ENCODE measurements at places on chromosomes 4 and X.

- no peak for DNase-seq
Measured at GRCh38 chr4:73237044-73237443, 21.6 kb downstream of the ANKRD17 start.

DNA sequence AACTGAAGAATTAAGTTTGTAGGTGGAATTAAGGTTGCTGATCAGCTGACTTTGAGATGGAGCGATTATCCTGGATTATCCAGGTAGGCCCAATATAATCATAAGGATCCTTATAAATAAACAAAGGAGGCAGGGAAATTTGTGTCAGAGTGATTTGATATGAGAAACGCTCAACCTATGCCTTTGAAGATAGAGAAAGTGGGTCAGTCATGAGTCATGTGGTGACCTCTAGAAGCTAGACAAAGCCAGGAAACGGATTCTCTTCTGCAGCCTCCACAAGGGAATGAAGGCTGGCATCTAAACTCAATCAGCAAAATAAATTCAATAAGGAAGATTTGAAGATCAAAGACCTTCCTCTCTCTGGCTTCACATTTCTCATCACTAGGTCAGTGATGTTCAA is 41.5 kb upstream of the SMIM10 start:
- no peak for DNase-seq

- no peak for DNase-seq
Measured at GRCh38 chrX:107561468-107562215, 66.7 kb upstream of the PRPS1 start.

DNA sequence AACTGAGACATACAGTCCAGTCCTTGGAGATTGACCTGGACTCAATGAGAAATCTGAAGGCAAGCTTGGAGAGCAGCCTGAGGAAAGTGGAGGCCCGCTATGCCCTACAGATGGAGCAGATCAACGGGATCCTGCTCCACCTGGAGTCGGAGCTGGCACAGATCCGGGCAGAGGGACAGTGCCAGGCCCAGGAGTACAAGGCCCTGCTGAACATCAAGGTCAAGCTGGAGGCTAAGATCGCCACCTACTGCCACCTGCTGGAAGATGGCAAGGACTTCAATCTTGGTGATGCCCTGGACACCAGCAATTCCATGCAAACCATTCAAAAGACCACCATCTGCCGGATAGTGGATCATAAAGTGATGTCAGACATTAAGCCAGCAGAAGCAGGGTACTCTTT is 20.4 kb upstream of the FRMPD3 start:
- peak; percentile 46 for DNase-seq

GRCh38 chrX:150148749-150149672 is 210.7 kb upstream of the EOLA2 start:
- no peak for DNase-seq

GRCh38 chrX:54937416-54937815 is 16.8 kb downstream of the TRO start:
- DNase-seq, result no peak

DNA sequence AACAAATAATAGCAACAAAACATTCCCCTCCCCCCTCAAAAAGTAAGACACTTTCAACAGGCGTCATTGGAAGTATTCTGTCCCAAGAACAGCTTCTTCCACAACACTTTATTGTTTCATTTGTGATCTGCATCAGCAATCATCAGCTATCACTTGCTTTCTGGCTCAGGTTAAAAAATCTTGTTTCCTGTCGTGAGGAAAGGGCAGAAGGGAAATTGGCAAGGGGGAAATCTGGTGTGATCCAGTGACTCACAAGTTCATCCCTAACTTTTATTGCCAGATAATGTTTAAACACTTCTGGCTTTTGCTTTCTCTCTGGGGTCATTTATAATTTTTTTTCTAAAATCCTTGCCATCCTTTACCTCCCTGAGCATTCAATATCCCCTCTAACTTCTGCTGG is 247.4 kb upstream of the GIMD1 start:
- no peak for DNase-seq

- DNase-seq, result no peak
Measured at GRCh38 chr4:11355226-11355625, 73.5 kb downstream of the HS3ST1 start.
